ENCODE measurements at places on chromosomes 5 and 9. TPM values are rescaled to one million over a fixed set of nuclear protein-coding genes. Genes with fewer than 3 reads are reported as not detected.

The GRK6 gene
- 22.4 TPM for total RNA-seq

The SLC6A18 gene
- total RNA-seq, result not detected

The RABL6 gene
- 36.4 TPM for total RNA-seq

The RNF183 gene
- 0.88 TPM for total RNA-seq

The CD72 gene
- 6.6 TPM for total RNA-seq

The INSYN2B gene
- 0.12 TPM for total RNA-seq

The SMIM33 gene
- total RNA-seq, result not detected

The TMEFF1 gene
- 0.71 TPM for total RNA-seq

The TBCA gene
- 153 TPM for total RNA-seq

The LCNL1 gene
- 0.28 TPM for total RNA-seq

The CARD6 gene
- total RNA-seq, result 13.5 TPM

GRCh38 chr5:135127439-135128240, 93.6 kb upstream of the PITX1 start:
- H3K4me1 ChIP-seq, result no peaks in the 10 kb centered on the region
- H3K36me3 ChIP-seq, result no peaks in the 10 kb centered on the region
- H3K27ac ChIP-seq, result no peak overlapping the region
- H3K27me3 ChIP-seq, result peaks cover 2% of the 10 kb centered on the region

DNA sequence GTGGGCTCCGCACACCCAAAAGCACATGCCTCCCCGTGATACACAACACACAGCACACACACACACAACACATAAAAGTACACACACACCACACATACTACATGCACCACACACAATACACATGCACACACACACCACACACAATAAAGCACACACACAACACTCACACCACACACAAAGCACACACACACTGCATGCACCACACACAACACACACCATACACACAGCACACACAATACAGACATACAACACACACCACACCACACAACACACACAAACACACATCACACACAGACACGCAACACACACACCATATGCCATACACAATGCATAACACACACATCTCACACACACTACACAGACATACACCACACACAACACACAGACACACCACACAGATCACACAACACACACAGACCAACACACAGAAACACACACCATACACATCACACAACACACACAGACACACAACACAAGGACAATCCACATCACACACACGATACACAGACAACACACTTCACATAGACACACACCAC, 3.4 kb upstream of the CCDC187 start:
- H3K27ac ChIP-seq, result no peak overlapping the region
- H3K4me3 ChIP-seq, result no peak overlapping the region
- no peaks in the 10 kb centered on the region for H3K27me3 ChIP-seq
- no peaks in the 10 kb centered on the region for H3K36me3 ChIP-seq

GRCh38 chr9:37408933-37409710, 13.4 kb upstream of the GRHPR start:
- H3K27me3 ChIP-seq, result no peaks in the 10 kb centered on the region
- H3K36me3 ChIP-seq, result no peaks in the 10 kb centered on the region
- no peaks in the 10 kb centered on the region for H3K4me1 ChIP-seq
- no peak overlapping the region for H3K4me3 ChIP-seq
- DNase-seq, result no peak
- H3K27ac ChIP-seq, result no peak overlapping the region

- DNase-seq, result no peak
- H3K27ac ChIP-seq, result no peak overlapping the region
Observed at GRCh38 chr9:20746967-20747366, 62.9 kb downstream of the FOCAD start.

GRCh38 chr5:153745778-153746395, 255.4 kb downstream of the GRIA1 start:
- H3K4me3 ChIP-seq, result no peak overlapping the region
- DNase-seq, result no peak
- no peaks in the 10 kb centered on the region for H3K27me3 ChIP-seq
- H3K27ac ChIP-seq, result no peak overlapping the region
- no peaks in the 10 kb centered on the region for H3K36me3 ChIP-seq

- H3K36me3 ChIP-seq, result no peaks in the 10 kb centered on the region
- no peaks in the 10 kb centered on the region for H3K4me1 ChIP-seq
- H3K27me3 ChIP-seq, result no peaks in the 10 kb centered on the region
Observed at GRCh38 chr5:82885627-82886389, 191.4 kb downstream of the TMEM167A start.

DNA sequence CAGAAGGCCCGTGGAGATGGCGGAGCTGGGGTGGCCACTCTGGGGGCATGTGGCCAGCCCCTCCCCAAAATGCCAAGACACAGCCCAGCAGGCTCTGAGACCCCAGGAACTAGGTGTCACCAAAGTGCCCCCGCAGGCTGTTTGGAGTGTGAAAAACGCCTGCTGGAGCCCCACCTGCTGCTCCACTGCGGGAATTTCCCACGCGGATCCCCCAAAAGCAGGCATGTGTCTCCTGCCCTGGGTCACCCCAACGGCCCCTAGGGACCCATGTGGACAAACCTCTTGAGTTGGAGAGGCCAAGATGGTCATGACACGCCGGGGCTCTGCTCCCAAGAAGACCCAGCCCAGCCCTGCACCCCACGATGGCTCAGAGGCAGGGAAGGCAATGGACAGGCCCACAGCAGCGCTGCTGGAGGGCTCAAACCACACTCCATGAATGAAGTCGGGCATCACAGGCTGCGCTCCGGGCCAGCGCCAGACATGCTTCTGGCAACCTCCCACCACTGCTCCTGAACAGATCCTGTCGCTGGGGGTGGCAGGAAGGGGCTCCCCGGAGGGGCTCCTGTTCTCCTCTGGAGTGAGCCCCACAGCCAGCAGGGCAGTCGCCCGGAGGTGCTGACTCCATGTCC, 15.3 kb downstream of the NOTCH1 start:
- H3K27me3 ChIP-seq, result no peaks in the 10 kb centered on the region
- DNase-seq, result no peak
- H3K27ac ChIP-seq, result peak overlapping the region; percentile 91
- no peak overlapping the region for H3K4me3 ChIP-seq
- peaks cover 35% of the 10 kb centered on the region for H3K4me1 ChIP-seq
- H3K36me3 ChIP-seq, result peaks cover 24% of the 10 kb centered on the region

- H3K4me3 ChIP-seq, result no peak overlapping the region
- peaks cover 4% of the 10 kb centered on the region for H3K27me3 ChIP-seq
- no peaks in the 10 kb centered on the region for H3K36me3 ChIP-seq
Observed at GRCh38 chr5:176716320-176716719, 69.0 kb downstream of the TSPAN17 start.

- no peak overlapping the region for H3K4me3 ChIP-seq
- H3K36me3 ChIP-seq, result no peaks in the 10 kb centered on the region
- DNase-seq, result no peak
- H3K27me3 ChIP-seq, result no peaks in the 10 kb centered on the region
Observed at GRCh38 chr5:173594061-173594460, 22.4 kb downstream of the BOD1 start.

- H3K36me3 ChIP-seq, result no peaks in the 10 kb centered on the region
- no peak overlapping the region for H3K27ac ChIP-seq
Observed at GRCh38 chr9:76803083-76803482, 38.8 kb downstream of the PCA3 start.

DNA sequence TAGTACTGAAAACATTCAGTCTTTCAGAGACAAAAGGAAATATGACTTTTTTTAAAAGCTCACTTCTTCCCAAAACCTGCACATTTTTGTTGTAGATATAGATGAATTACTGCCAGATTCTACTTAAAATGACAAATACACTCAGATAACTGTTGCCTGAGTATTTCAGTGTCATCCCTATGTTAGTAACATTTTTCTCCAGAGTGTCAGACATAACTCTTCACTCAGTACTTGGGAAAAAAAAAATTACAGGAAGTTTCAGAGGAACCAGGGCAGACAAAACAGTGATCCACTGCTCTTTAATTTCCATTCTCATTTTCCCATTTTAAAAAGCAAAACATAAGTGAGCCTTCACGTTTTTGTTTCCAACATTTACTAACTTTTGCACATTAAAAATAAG, 79.3 kb upstream of the ITGA1 start:
- no peaks in the 10 kb centered on the region for H3K36me3 ChIP-seq
- no peak overlapping the region for H3K4me3 ChIP-seq
- no peaks in the 10 kb centered on the region for H3K27me3 ChIP-seq
- no peak overlapping the region for H3K27ac ChIP-seq

DNA sequence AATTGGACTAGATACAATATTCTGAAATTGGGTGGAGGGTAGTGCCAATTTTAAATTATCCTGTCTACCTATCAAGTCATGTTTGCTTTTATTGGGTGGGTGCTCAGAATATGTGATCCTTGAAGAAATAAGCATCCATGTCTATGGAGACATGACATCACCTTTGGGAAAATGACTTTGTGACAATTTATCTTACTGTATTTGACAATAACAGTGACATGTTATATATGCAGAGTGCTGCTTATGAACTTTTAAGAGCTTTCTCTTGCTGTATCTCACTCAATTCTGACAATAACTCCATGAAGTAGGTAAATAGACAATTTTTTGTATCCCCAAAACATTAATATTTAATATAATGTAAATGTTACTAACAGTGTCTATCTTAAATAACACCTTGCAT, 15.1 kb upstream of the ACTBL2 start:
- peaks cover 10% of the 10 kb centered on the region for H3K4me1 ChIP-seq
- no peaks in the 10 kb centered on the region for H3K27me3 ChIP-seq
- no peak overlapping the region for H3K27ac ChIP-seq
- no peak for DNase-seq
- H3K36me3 ChIP-seq, result no peaks in the 10 kb centered on the region

GRCh38 chr5:174323878-174324281, 278.4 kb downstream of the NSG2 start:
- H3K27ac ChIP-seq, result no peak overlapping the region
- no peak overlapping the region for H3K4me3 ChIP-seq
- peak; percentile 68 for DNase-seq
- peaks cover 6% of the 10 kb centered on the region for H3K27me3 ChIP-seq

GRCh38 chr9:122912964-122913673, at the start of gene ZBTB6:
TSS of gene ZBTB6 (minus strand) at chr9:122913323. CDS start at chr9:122912072, 1,251 bp downstream.
- H3K36me3 ChIP-seq, result peaks cover 3% of the 10 kb centered on the region
- no peaks in the 10 kb centered on the region for H3K27me3 ChIP-seq
- H3K4me1 ChIP-seq, result no peaks in the 10 kb centered on the region

Measured in lung (tissue), 17 donors.